ENCODE measurements at places on chromosomes 7 and 10.

- no peak for DNase-seq
Measured at GRCh38 chr10:95437669-95438068, 123.5 kb downstream of the SORBS1 start.

DNA sequence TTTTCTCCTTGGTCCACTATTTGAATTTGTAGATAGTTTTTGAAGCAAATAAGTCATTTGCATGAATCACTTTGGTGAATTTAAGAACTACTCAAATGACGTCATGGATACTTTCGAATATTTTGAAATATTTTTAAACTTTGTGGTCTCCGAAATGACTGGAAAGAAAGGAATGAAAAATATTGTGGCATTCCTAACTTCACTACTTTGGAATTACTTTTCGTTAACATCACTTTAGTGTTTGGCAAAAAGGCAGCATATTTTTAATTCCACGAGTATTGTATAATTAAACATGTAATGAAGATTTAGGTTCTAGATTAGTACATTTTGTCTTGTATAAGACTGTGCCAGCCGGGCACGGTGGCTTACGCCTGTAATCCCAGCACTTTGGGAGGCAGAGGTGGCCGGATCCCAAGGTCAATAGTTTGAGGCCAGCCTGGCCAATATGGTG lies 35.3 kb upstream of the ZRANB1 start:
- DNase-seq, result no peak

DNA sequence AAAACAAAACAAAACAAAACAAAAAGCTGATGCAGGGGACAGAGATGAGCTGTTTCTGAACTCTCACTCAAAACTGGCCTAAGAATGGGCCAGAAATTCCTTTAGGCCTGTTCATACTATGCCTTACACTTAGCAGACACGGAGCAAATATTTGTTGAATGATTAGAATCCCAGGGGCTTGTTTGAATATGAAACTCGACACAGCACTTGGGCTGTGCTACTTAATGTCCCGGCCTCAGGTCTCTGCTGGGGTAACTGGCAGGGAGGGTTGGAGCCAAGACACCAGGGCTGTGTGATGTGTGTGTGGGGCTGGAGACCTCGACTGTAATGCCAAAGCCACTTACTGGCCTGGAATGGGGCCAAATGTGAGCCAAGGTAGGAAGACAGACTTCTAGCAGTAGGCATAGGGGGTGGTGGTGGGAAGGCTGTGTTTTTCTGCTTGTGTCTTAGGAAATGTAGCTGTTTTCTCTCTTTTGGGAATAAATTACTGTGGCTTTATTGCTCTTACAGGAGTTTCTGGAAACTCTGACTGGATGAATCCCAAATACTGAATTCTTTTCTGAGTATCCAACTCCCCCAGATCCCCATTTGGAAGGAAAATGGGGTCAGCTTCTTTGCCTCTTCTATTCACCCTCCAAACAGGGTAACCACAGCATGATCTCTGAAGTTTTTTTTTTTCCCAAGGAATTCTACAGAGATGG lies 66.7 kb downstream of the EMX2 start:
- DNase-seq, result peak; percentile 42

DNA sequence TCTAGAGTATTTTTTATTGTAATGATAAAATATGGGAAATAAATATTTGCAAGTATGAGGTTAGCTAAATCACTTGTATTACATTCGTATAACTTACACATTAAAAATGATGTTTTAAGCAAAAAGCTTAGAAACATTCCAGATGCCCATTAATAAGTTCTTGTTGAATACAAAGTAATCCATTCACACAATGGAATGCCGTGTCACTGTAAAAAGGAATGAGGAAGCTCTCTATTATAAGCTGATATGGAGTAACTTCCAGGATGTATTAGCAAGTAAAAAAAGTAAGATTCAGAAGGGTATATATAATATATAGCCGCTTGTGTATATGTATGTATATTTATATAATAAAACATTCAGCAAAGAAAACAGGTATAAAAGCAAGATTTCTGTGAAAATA lies 412.8 kb upstream of the MTPN start:
- DNase-seq, result no peak

DNA sequence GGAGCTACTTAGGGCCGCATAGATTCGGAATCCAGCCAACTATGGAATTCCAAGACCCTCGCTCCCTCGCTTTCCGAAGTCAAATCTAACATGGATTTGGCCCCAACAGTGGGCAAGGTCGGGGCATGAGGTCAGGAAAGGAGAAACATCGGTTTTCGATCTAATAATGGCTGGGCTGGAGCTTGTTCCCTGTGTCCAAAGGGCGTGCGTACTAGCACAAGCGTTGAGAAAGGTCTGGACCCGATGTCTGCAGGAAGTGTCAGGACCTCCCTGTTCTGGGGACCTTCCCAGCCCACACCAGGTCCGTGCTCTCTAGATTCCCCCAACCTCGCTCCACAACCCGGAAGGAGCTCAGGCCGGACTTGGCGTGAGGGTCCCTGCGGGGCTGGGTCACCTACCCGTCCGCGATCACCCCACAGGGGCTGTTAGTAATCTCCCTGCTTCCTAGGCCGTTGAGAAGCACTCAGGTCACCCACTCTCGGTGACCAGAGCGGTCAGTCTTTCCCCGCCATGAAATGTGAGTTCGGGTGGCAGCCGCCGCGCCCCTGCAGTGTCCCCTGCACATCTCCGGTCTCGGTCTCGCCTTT lies 4.8 kb downstream of the FEZF1 start:
- DNase-seq, result no peak

DNA sequence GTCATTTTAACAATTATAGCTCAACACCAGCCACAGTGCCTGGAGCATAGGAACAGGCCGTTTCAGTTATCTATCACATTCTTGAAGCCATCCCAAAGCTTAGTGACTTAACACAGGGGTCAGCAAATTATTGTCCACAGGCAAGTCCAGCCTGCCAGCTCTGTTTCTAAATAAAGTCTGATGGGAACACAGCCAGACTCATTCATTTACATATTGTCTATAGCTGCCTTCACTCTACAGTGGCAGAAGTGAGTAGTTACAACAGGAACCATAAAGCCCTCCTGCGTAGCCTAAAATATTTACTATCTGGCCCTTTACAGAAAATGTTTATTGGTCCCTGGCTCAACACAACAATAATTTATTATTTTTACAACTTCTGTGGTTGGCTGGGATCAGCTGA lies 407.5 kb upstream of the AUTS2 start:
- DNase-seq, result no peak

- DNase-seq, result no peak
Measured at GRCh38 chr7:38177621-38178003, 433 bp upstream of the STARD3NL start.

GRCh38 chr10:102118867-102119266 lies 1.3 kb downstream of the LDB1 start:
- no peak for DNase-seq

GRCh38 chr10:48473704-48474103 lies 131.2 kb downstream of the ARHGAP22 start:
- DNase-seq, result no peak

GRCh38 chr7:134885967-134886352 lies 100.3 kb upstream of the AGBL3 start:
- no peak for DNase-seq

GRCh38 chr7:104983076-104983577 lies 30.9 kb upstream of the KMT2E start:
- DNase-seq, result peak; percentile 63

- DNase-seq, result no peak
Measured at GRCh38 chr10:28595613-28596012, 62.7 kb downstream of the WAC start.

DNA sequence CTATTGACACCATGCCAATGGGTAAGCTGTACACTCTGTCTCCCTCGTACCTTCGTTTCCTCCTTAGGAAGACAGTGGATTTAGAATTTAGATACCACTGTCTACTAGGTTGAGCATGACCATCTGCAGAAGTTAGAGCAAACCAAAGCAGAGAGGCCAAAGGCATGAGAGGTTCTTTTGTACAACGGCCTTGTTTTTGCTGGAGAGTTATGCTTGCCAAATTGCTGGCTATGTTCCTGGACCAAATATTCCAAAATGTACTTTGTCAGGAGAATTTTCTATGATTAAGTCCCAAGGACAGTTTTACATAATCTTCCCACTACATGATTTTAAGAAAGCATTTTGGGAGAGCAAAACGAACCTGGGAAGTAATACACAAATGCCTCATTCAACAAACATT lies 47.9 kb upstream of the PLCE1 start:
- no peak for DNase-seq
